ENCODE measurements at places on chromosomes 4 and X.

GRCh38 chrX:133171962-133172708 is 46.0 kb downstream of the TFDP3 start:
- DNase-seq: no peak

GRCh38 chr4:56790691-56791091 is 30.8 kb downstream of the SPINK2 start:
- no peak for DNase-seq

- no peak for DNase-seq
Observed at GRCh38 chrX:29148511-29148910, 561.3 kb downstream of the IL1RAPL1 start.

- DNase-seq: no peak
Observed at GRCh38 chr4:171017593-171017992, 795.6 kb upstream of the GALNTL6 start.

DNA sequence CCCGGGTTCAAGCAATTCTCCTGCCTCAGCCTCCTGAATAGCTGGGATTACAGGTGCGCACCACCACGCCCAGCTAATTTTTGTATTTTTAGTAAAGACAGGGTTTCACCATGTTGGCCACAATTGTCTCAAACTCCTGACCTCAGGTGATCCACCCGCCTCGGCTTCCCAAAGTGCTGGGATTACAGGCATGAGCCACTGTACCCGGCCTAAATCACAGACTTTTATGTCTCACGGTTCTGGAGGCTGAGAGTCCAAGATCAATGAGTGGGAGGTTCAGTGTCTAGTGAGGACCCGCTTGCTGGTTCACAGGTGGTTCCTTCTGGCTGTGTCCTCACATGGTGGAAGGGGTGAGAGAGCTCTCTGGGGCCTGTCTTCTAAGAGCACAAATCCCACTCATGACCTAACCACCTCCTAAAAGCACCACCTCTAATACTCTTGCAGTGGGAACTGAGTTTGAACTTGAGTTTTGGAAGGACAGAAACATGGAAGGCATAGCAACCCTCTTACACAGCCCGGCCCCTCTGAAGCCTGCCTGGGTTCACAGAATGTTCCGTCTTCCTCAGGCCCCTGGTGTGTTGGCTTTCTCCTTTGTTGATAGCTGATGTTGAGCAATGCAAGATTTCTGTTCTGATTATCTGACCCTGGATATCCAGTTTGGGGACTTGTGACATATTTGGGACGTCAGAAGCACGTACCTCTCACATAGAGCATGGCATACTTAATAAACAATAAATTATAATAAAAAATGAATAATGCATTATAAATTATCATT is 1.9 kb upstream of the AKAP17A start:
- no peak for DNase-seq

DNA sequence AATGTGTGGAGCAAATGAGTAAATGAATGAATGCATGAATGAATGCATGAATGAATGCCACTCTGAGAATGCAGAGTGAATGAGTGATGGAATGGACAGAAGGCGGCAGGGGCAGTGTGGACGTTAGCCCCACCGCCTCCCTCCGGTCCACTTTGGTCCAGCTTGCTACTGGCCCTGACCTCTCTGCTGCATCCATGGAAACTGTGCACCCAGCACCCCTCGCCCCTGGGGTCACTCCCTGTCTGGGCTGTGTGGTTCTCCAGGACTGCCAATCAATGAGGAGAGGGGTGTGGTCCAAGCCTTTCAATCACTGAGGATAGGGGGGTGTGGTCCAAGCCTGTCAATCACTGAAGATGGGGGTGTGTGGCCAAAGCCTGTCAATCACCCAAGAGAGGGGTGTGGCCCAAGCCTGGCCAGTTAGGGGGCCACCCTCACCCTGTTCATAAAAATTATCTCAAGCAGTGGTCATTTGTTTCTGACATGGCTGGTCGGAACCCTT is 39.2 kb upstream of the ASMTL start:
- peak; percentile 16 for DNase-seq

- no peak for DNase-seq
Observed at GRCh38 chrX:112056886-112057285, 25.7 kb downstream of the TRPC5 start.

GRCh38 chr4:74104145-74104544 is 5.2 kb upstream of the CXCL2 start:
- no peak for DNase-seq

- no peak for DNase-seq
Observed at GRCh38 chr4:5037553-5038551, 13.4 kb upstream of the STK32B start.

GRCh38 chr4:55184600-55185523 is 59.5 kb upstream of the KDR start:
- DNase-seq: peak; percentile 3

DNA sequence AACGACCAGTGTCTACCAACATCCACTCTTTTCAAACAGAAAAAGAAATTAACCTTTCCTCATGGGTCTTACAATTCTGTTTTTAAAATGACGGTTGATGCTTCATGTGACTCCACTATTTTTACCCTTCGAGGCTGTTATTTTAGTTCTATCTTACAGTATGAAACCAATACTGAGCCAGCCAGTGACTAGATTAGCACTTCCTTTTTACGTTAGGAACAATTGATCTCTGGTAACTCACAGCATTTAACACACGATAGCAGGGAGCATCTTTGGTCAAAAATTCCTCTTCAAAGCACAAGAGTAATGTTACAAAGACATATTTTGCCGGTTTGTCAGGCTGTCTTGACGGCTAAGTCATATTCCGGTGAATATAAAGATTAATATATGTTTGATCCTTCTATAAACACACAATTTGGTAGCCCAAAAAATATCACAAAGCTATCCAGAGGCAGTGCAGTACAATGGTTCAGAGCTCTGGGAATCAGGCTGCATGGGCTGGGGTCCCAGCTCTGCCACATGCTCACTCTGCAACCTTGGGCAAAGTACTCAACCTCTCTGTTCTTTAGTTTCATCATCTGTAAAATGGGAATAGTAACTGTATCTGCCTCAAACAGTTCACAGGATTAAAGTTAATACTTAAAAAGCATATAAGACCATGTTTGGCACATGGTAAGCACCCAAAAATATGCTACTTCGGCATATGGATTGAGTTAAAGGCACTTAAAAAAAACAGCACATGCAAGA is 62.9 kb upstream of the TXK start:
- no peak for DNase-seq

GRCh38 chr4:127829014-127829413 is 46.9 kb downstream of the HSPA4L start:
- DNase-seq: no peak

DNA sequence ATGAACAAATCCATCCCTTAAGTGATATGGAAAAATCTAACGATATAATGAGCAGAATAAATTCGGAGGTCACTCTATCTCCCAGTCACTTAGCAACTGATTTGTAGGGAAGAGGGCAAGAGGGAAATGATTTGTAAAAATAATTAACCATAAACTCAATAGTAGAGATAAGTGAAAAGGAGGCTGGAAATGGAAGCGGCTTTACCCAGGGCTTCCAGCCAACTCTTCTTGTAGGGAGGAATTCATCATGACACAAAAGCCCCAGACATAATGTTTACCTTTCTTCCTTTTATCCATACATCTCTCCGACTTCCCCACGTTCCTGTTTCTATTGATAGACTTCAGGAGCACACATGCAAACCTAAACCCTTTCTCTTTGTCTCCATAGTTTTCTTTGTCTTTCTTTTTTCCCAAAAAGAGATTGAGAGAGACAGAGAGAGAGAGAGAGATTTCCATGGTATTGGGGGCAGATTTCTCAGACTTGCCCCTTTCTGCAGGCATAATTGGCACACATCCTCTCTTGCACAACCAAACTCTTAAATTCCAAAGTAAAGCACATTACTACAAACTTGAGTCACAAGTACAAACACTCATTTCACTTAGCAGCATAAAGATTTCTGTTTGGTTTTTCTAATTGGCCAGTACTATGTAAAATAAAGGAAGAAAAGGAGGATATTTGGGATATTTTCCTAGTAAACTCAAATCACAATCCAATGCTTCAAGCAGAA is 140.9 kb downstream of the MAPK10 start:
- no peak for DNase-seq

DNA sequence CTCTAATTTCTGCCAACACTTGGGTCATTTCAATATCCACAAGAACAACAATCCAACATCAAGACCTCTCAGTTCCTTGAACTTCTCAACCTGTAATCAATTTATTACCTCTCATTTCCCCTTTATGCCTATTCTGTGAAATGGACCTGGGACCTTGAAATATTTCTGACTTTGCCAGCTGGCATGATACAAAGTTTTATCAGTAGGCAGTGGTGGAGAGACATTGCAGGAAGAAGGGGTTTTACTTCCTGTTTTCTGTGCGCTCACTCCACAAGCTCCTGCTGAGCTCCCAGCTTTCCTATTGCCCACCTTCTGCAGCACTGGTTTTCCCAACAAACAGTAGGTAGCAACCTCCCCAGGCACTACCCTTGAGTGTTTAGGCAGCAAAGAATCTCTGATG is 3.5 kb upstream of the ARHGEF6 start:
- DNase-seq: no peak

- DNase-seq: no peak
Observed at GRCh38 chr4:64796581-64796980, 387.3 kb upstream of the TECRL start.

DNA sequence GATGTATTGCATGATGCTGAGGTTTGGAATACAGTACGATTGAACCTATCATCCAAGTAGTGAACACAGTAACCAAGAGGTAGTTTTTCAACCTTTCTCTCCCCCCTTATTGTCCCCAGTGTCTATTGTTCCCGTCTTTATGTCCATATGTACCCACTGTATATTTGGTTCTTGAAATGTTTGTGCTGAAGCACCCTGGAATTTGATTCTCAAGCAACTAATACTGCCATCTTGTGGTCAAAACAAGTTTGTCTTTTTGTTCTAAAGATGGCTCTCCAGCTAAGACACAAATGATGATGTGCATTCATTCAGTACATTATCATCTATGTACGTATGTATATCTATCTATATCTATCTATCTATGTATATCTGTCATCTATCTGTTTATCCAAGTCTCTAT is 33.5 kb upstream of the DCX start:
- DNase-seq: peak; percentile 71

- DNase-seq: no peak
Observed at GRCh38 chrX:104008831-104009230, 4.7 kb downstream of the H2BW1 start.

DNA sequence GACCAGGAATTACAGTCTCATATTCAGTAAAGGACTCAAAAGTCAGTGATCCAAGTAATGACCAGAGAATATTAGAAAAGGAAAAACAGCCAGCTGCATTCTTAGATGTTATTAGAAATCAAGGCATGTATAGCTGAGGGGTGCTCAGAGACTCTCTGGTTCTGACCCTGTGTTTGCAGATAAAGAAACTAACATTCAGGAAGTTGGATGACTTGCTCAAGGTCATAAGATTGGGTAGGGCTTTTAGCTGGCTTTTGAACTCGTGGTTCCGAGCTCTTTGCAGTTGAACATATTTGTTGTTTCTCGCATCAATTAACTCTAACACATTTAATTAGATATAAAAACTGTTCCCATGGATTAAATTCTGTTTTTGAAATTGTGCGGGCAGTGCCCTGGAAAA is 62.5 kb upstream of the ENPP6 start:
- DNase-seq: no peak

- DNase-seq: no peak
Observed at GRCh38 chr4:19829101-19829500, 422.6 kb upstream of the SLIT2 start.

Data from SK-N-DZ (cell line).